ENCODE measurements at places on chromosomes 6 and 20.
A peak's percentile ranks its signal among the peaks of the same experiment; 100 is the strongest.

DNA sequence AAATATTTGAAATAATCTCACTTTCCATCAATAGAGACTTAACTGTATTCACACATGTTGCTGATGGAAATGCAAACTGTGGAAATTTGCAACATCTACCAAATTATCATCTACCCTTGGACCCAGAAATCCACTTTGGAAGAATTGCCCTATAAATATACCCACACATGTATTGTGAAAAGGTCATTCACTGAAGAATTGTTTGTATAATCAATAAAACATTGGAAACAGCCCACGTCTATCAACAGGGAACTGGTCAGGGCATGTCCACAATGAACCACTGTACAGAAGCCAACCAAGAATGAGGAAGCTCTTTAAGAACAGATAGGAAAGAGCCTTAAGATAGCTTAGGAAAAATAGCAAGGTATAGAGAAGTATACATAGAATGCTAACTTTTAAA, 36.2 kb downstream of the PXDC1 start:
- no peak for DNase-seq

- peak; percentile 55 for DNase-seq
These were observed 9.9 kb downstream of the NRN1 start for GRCh38 chr6:5996714-5997419.

DNA sequence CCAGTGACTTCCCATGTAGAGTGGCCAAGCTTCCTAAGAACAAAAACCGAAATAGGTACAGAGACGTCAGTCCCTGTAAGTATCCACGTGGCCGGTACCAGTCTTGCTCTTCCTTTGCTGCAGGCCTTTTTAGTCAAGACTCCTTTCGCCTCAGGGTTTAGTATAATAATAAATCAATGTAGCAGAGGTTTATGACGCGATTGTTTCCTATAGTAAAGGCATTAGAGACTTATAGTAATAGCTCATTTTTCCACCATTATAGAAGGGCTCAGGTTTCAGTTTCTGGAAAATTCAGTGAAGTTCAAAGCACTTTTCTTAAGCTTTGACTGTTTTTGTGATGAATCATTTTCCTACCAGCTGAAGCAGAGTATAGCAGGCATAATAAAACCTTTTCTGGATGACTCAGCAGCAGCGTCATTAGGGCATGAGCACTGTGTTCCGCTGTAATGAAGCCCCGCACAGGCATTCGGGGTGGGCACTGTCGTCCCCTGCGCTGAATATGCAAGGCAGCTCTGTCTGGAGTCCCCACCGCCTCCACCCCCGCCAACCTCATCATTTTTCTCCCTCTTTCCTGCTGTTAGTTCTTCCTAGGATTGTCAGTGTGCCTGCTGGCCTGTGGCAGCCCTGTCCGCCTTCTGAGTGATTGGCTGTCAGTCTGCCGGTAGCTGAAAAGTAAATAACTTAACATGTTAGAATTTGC, 51.3 kb downstream of the PTPN1 start:
- DNase-seq = peak; percentile 97

DNA sequence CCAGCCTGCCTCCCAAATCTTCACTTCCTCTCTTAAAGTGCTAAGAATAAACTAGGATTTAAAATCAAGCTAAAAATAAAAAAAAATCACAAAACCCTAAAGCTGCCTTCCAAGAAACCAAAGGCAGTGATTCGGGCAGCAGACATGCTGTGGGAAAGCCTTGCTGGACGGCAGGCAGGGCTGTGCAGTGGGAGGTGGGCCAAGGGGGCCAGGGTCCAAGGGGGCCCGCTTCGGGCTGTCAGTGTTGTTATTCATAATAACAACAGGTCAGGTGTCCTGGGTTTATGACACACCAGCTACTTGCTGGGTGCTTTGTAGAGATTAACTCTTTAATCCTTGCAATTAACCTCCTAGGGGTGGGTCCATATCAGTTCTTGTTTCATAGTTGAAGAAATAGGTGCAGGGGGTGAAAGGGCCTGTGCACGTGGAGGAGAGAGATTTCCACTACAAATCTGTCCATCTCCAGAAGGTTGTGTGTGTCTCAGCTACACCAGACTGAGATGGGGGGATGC, 40.4 kb downstream of the CD40 start:
- DNase-seq = no peak

GRCh38 chr6:45837541-45838200, 178.0 kb downstream of the CLIC5 start:
- no peak for DNase-seq

GRCh38 chr20:59518881-59519706, 85.2 kb upstream of the PHACTR3 start:
- DNase-seq = peak; percentile 55

GRCh38 chr20:60501048-60501447, 542.8 kb downstream of the CDH26 start:
- DNase-seq = no peak

DNA sequence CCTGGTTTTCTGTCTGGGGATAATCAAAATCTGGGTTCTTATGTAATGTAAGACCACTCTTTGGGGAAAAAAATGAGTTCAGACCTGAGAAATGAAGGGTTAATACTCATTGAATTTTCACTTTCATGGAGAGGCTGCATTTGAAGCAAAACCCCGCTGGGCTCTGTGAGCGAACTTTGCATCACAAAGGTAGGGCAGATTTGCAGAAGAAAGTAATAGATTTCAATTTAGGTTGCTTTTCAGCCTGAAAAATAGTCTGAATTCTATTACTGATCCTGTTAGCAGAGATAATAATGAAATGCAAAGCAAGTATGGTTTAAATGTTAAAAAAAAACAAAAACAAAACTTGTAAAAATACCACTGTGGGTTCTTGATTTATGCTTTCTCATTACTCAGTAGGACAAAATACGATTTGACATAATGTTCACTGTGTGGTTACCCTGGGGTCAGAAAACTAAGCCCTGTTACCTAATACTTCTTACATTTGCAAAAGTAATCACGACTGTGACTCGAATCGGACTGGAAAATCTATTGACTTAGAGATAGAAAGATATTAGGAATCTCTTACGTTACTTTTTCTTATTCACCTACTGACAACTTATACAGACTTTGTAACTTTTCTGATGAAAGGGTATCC, 72.2 kb downstream of the UST start:
- peak; percentile 55 for DNase-seq

DNA sequence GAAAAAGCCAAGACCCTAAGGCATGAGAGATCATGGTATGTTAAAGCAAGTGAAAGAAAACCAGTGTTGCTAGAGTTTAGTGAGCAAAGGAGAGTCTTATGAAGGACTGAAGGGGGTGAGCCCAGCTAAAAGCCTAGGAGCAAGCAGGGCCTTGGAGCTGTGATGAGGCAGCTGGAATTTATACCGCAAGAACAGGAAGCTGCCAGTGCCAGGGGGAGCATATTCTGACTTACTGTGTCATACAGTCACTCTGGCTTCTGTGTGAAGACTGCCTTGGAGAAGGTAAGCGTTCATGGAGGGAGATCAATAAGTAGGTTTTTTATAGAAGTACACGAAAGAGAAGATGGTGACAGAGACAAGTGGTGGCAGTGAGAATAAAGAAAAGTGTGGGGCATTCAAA, 308.9 kb upstream of the THEMIS start:
- peak; percentile 69 for DNase-seq

GRCh38 chr6:99614430-99615186, 8.0 kb downstream of the PRDM13 start:
- DNase-seq = no peak

GRCh38 chr6:38813041-38813823, 98.1 kb downstream of the DNAH8 start:
- no peak for DNase-seq

GRCh38 chr6:125832391-125833117, 41.8 kb downstream of the NCOA7 start:
- no peak for DNase-seq

GRCh38 chr20:33589059-33589458, 73.1 kb upstream of the C20orf144 start:
- no peak for DNase-seq

DNA sequence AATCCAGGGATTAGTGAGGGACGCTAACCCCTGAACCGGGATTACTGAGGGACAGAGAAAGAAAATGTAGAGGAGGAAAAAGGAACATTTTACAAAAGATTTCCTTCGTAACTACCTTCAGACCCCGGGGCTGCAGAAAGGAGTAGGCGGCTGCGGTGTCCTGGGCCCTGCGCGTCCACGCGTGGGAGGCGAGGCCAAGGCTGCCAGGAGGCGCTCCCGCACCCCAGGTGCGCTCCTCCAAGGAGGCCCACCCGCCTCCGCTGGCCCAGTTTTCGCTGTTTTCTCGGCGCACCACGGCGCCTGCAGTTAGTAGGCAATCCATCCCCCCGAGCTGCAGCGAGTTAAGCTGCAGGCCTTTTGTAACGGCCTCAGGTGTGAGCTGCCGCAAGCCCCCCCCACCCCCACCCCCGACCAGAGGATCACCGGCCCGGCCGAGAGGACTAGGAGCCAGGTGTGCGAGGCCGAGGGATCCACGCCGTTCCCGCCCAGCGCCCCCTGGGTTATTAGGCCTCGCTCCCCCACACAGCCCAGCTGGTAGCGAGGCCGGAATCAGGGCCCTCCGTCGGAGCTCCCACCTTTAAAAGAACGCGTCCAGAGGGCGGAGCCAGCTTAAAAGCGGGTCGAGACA, 380.3 kb upstream of the ARID1B start:
- DNase-seq = no peak

GRCh38 chr20:6420336-6420735, 297.5 kb upstream of the FERMT1 start:
- no peak for DNase-seq

- DNase-seq = peak; percentile 48
These were observed 225.7 kb upstream of the TENT5A start for GRCh38 chr6:81978230-81978629.

DNA sequence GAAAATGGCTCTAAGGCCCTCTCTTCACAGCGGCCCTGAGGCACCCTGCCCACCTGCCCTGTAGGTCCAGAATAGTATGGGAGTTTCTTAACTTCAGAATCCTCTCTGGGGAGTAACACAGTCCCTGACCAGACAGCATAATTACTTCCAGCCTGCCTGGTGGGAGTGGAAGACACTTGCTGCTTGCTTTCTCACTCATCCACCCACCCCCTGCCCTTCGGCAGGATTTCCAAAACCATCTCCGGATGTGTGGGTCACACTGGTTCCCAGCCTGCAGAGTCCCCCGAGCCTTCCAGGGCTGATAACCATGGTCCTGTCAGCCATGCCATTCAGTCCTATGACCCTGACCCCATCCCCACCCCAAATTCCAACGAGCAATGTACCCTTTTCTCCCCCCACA, 5.4 kb downstream of the SLC29A1 start:
- DNase-seq = peak; percentile 41

- DNase-seq = no peak
These were observed 41.1 kb downstream of the CLIC5 start for GRCh38 chr6:45974596-45974995.

DNA sequence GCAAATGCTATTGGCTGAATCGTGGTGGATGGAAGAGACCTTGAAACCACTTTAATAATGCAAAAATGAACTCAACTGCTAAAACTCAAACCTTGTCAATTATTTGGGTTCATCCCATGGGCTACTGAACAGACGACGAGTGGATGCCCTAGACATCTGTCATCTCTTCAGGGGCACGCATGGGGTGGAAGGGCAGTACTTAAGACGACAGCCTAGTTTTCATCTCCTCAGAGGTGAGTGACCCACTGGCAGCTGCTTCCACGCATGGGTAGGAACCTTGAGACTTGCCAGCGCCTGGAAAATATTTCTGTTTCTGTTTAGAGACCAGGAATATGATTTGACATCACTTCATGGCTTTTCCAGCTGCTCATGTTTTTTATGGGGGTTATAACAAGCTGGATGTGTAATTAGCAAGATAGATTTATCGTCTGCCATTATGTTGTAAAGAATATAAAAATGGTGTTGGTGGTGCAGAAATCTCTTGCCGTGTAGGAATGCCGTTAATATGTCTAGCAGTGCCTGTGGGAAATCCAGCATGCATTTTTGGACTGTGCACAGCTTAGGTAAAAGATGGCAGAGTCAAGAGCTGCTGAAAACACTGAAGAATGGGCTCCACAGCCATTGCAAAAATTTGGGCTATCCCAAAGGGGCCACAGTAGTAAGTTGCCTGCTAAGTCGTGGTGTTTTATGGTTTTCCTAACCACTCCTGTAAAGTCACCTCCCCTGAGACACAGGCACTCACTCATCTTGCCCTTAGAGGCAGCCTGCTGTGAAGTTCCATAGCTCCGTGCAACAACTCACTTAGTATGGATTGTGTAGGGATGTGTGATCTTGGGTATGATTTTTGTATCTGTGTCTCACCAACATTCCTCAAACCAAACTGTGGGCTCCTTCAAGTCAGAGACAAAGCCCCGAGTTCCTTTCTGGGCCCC, 203.3 kb downstream of the EYA2 start:
- no peak for DNase-seq

- no peak for DNase-seq
These were observed 19.0 kb downstream of the PACSIN1 start for GRCh38 chr6:34484899-34485298.

GRCh38 chr6:111761783-111762312, 111.4 kb downstream of the FYN start:
- peak; percentile 56 for DNase-seq

- no peak for DNase-seq
These were observed 15.5 kb downstream of the ASIP start for GRCh38 chr20:34256629-34257124.

DNA sequence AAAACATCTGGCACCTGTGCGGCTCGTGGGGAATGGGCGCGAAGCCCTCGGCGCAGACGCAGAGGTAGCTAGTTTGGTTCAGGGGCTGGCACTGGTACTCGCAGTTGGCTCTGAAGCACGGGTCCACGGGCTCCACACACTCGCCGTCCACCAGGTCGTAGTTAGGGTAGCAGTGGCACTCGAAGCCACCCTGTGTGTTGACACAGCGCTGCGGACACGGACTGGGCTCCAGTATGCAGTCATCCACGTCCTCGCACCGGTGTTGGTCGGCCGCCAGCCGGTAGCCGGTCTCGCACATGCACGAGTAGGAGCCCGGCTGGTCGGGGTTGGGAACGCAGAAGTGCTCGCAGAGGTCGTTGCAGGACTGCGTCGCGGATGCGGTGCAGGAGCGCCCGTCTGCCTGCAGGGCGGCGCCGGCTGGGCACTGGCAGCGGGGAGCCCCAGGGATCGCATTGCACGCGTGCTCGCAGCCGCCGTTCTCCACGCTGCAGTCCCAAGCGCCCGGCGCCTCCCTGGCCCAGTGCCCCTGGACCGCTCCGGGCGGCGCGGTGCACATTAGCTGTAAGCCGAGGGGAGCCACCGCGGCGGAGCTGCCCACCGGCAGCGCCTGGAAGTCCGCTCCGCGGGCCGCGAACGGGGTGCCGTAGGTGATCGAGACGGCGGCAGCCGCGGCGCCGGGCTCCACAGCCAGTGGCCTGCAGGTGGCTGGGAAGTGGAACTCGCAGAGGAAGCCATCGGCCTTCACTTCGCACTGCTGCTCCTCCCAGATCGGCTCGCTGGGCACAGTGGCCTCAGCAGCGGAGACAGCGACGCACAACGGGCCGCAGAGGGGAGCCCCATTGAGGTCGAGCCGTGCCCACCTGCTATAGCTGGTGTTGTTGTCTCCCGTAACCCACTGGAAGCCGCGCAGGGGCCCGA, 930 bp downstream of the THBD start:
- DNase-seq = peak; percentile 44
